Breast epithelium (tissue), 4 donors: ENCODE measurements at places on chromosomes 1 and 21.

DNA sequence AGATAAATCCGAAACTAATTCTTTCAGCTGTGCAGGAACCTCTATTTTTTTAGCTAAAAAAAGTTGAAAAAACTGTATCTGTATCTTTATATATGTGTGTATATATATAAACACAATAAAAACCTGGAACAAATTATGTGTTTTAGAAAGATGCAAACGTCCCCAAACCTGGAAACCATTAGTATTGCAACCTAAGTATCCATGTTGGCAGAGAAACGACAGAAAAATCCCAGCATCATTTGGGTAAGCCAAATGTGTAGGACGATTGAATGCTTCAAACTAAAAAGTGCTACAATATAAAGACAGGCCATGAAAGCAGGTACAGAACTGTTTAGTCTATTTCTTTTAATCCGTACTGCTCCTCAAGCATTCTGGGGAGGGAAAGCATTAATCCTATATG is 87.9 kb downstream of the AHCTF1 start:
- no peaks in the 10 kb centered on the region for H3K36me3 ChIP-seq
- DNase-seq, result no peak
- H3K4me1 ChIP-seq, result no peaks in the 10 kb centered on the region
- no peak overlapping the region for H3K27ac ChIP-seq

- peak overlapping the region; percentile 100 for H3K27ac ChIP-seq
- no peak for DNase-seq
- no peaks in the 10 kb centered on the region for H3K36me3 ChIP-seq
Observed at GRCh38 chr1:156458181-156458503, 42.4 kb downstream of the MEF2D start.

DNA sequence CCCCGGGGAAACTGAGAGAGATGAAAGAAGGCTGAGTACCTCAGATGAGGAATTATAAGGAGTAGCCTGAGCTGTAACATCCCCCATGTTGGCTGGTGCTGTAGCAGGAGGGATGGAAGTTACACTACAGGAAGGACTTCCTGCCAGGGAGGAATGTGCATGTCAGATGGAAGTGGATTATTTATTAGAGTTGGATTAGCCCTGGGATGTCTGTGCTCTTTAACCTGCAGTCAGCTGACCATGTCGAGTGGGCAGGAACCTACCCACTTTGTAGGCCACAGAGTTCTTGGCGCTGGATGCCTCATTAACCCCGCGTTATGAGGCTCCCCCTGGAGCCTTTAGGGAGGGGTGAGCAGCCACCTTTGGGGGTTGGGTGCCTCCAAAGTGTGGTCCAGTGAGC is 757 bp upstream of the SEMA4A start:
- DNase-seq, result no peak
- H3K4me1 ChIP-seq, result peaks cover 9% of the 10 kb centered on the region
- no peaks in the 10 kb centered on the region for H3K27me3 ChIP-seq
- no peak overlapping the region for H3K4me3 ChIP-seq
- no peak overlapping the region for H3K27ac ChIP-seq

DNA sequence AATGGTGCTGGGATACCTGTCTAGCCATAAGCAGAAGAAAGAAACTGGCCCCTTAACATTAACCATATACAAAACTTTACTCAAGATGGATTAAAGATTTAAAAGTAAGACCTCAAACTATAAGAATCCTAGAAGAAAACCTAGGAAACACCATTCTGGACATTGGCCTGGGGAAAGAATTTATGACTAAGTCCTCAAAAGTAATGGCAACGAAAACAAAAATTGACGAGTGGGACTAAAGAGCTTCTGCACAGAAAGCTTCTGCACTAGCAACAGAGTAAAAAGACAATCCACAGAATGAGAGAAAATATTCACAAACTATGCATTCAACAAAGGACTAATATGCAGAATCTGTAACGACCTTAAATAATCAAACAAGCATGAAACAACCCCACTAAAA is 66.7 kb downstream of the NME7 start:
- no peak for DNase-seq
- no peak overlapping the region for H3K27ac ChIP-seq
- H3K27me3 ChIP-seq, result no peaks in the 10 kb centered on the region
- H3K4me1 ChIP-seq, result no peaks in the 10 kb centered on the region
- no peak overlapping the region for H3K4me3 ChIP-seq
- H3K36me3 ChIP-seq, result no peaks in the 10 kb centered on the region

- no peak for DNase-seq
- H3K27ac ChIP-seq, result no peak overlapping the region
- no peaks in the 10 kb centered on the region for H3K27me3 ChIP-seq
- no peaks in the 10 kb centered on the region for H3K36me3 ChIP-seq
- H3K4me3 ChIP-seq, result no peak overlapping the region
Observed at GRCh38 chr1:214660190-214660589, 57.2 kb downstream of the CENPF start.

DNA sequence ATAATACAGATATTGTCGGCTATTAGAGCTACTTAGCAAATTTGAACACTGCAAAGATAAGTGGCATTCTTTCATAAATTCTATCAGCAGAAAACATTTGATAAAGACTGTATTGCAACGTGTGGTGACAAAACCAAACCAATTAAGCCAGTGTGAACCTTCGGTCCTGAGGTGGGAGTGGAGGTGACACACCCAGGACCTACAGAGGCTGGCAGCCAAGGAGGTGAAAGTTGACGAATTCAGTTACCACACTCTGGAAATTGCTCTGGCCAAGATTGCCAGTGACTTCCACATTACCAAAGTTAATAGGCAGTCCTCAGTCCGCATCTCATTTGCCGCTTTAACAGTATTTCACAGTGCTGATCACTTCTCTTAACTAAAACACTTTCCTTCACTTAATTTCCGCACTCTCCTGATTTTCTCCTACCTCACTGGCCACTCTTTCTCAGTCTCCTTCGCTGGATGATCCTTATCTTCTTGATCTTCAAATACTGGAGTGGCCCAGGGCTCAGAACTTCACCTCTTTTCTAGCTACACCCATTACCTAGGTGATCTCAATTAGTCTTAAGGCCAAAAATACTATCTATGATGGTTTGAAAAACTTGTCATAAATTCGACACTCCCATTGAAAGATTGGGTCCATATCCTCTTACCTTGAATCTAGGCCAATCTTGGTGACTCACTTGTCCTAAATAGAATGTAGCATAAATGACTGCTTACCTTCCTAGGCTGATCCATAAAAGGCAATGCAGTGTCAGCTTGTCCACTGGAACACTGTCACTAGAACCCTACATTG is 5.1 kb upstream of the CDC42BPA start:
- no peaks in the 10 kb centered on the region for H3K36me3 ChIP-seq
- DNase-seq, result no peak
- H3K4me1 ChIP-seq, result no peaks in the 10 kb centered on the region
- no peak overlapping the region for H3K4me3 ChIP-seq

- no peak overlapping the region for H3K27ac ChIP-seq
- peak overlapping the region; percentile 6 for H3K4me3 ChIP-seq
- H3K36me3 ChIP-seq, result no peaks in the 10 kb centered on the region
- H3K4me1 ChIP-seq, result no peaks in the 10 kb centered on the region
Observed at GRCh38 chr1:114750780-114751179, 7.0 kb downstream of the CSDE1 start.

GRCh38 chr1:89465201-89465600 is 59.4 kb upstream of the LRRC8B start:
- H3K4me3 ChIP-seq, result no peak overlapping the region
- no peaks in the 10 kb centered on the region for H3K36me3 ChIP-seq
- no peak for DNase-seq
- no peaks in the 10 kb centered on the region for H3K27me3 ChIP-seq
- H3K27ac ChIP-seq, result no peak overlapping the region
- H3K4me1 ChIP-seq, result no peaks in the 10 kb centered on the region

GRCh38 chr1:26404641-26405040 is 6.0 kb upstream of the LIN28A start:
- DNase-seq, result no peak
- no peak overlapping the region for H3K27ac ChIP-seq
- no peaks in the 10 kb centered on the region for H3K4me1 ChIP-seq
- H3K27me3 ChIP-seq, result no peaks in the 10 kb centered on the region

DNA sequence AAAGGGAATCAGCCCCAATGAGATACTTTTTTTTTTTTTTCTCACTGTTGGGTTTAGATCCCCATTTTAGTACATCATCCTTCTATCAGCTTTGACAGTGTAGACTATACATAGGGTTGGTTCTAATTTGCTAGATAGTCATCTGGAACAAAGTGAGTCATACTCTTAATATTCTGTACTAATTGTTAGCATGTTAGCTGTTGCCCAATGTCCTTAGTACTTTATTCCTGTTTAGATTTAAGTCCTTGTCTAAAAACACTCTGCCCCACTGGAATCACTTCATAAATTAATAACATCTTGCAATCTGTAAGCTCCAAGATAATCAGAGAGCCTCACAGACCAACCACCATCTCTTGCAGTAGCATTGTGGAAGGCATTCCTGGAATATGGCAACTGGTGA is 209.8 kb upstream of the KIAA0040 start:
- DNase-seq, result no peak
- no peaks in the 10 kb centered on the region for H3K36me3 ChIP-seq
- no peak overlapping the region for H3K4me3 ChIP-seq
- no peaks in the 10 kb centered on the region for H3K27me3 ChIP-seq
- no peaks in the 10 kb centered on the region for H3K4me1 ChIP-seq

- peak overlapping the region; percentile 76 for H3K27ac ChIP-seq
- no peaks in the 10 kb centered on the region for H3K36me3 ChIP-seq
- no peak for DNase-seq
Observed at GRCh38 chr21:44305691-44306090, 5.8 kb downstream of the PFKL start.

DNA sequence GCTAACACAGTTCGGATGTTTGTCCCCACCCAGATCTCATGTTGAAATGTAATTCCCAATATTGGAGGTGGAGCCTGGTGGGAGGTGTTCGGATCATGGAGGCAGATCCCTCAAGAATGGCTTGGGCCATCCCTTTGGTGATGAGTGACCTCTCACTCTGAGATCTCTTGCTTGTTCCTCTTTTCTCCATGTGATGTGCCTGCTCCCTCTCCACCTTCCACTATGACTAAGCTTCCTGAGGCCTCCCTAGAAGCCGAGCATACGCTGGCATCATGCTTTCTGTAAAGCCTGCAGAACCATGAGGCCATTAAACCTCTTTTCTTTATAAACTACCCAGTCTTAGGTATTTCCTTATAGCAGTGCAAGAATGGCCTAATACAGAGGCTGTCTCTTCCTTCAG is 8.1 kb upstream of the PLA2G5 start:
- no peak overlapping the region for H3K27ac ChIP-seq
- DNase-seq, result no peak
- no peak overlapping the region for H3K4me3 ChIP-seq
- H3K36me3 ChIP-seq, result no peaks in the 10 kb centered on the region
- no peaks in the 10 kb centered on the region for H3K27me3 ChIP-seq

GRCh38 chr1:225747566-225747965 is 30.1 kb upstream of the SRP9 start:
- H3K4me1 ChIP-seq, result peaks cover 5% of the 10 kb centered on the region
- H3K4me3 ChIP-seq, result no peak overlapping the region
- H3K36me3 ChIP-seq, result no peaks in the 10 kb centered on the region
- peak overlapping the region; percentile 94 for H3K27ac ChIP-seq

DNA sequence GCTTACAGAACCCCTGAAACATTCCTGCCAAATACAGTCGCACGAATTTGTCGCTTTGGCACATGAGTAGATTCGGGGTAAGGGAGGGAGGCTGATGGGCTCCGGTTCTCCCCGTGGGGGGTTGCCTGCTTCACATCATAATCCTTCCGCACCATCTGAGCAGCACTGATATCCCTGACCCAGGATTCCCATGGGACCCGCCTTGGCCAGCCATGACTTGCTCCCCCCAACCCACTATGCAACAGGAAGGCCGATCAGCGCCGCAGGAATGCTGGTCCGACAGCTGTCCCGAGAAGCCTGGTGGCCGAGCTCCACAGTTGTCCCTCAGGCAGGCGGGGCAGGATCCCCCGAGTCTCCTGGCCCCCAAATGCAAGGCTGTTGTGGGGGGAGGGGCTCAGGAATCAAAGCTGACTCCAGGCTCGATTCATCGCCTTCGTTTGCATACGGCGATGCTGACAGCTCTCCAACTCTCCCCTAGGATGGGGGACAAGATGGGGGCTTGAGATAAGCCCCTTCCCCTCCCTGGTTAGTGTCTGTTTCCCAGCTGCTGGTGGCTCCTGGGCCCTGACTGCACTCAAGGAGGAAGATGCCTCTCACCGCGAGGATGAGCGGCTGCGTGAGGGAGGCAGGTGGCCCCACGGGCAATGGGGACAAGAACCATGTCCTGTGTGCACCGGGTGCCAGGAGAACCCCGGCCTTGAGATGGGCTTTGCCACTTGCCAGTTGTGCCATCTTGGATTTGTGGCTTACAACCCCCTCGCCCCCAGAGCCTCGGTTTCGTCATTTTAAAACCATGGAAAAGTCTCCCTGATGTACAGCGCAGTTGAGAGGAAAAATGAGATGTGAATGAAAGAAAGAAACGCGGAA is 9.3 kb downstream of the DRAXIN start:
- peak overlapping the region; percentile 19 for H3K4me3 ChIP-seq
- DNase-seq, result no peak
- no peak overlapping the region for H3K27ac ChIP-seq
- no peaks in the 10 kb centered on the region for H3K36me3 ChIP-seq
- H3K4me1 ChIP-seq, result no peaks in the 10 kb centered on the region

- no peaks in the 10 kb centered on the region for H3K4me1 ChIP-seq
- no peak overlapping the region for H3K4me3 ChIP-seq
- DNase-seq, result no peak
- no peaks in the 10 kb centered on the region for H3K36me3 ChIP-seq
- H3K27ac ChIP-seq, result no peak overlapping the region
Observed at GRCh38 chr1:175882192-175882591, 138.8 kb upstream of the TNR start.

GRCh38 chr1:31897526-31898100 is 40.6 kb downstream of the PTP4A2 start:
- peak overlapping the region; percentile 30 for H3K27ac ChIP-seq
- H3K4me3 ChIP-seq, result no peak overlapping the region
- H3K27me3 ChIP-seq, result no peaks in the 10 kb centered on the region

DNA sequence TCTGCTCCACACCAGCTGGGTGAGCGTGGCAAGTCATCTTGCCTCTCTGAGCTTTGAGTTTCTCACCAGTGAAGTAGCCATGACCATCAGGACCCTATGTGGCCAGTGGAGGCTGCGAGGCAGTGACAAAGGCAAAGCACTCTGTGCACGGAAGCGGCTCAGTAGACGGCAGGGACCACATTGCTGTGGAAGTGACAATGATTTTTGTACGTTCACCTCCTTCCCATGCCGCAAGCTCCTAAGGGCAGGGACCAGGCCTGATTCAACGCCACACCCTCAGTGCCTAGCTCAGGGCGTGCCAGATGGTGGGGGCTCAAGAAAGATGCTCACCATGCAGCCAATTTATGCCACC is 210.5 kb downstream of the MATN1 start:
- H3K4me3 ChIP-seq, result no peak overlapping the region
- no peak for DNase-seq
- no peaks in the 10 kb centered on the region for H3K4me1 ChIP-seq
- no peak overlapping the region for H3K27ac ChIP-seq
- no peaks in the 10 kb centered on the region for H3K36me3 ChIP-seq
- H3K27me3 ChIP-seq, result no peaks in the 10 kb centered on the region
